ENCODE measurements at places on chromosomes 13 and 19.

DNA sequence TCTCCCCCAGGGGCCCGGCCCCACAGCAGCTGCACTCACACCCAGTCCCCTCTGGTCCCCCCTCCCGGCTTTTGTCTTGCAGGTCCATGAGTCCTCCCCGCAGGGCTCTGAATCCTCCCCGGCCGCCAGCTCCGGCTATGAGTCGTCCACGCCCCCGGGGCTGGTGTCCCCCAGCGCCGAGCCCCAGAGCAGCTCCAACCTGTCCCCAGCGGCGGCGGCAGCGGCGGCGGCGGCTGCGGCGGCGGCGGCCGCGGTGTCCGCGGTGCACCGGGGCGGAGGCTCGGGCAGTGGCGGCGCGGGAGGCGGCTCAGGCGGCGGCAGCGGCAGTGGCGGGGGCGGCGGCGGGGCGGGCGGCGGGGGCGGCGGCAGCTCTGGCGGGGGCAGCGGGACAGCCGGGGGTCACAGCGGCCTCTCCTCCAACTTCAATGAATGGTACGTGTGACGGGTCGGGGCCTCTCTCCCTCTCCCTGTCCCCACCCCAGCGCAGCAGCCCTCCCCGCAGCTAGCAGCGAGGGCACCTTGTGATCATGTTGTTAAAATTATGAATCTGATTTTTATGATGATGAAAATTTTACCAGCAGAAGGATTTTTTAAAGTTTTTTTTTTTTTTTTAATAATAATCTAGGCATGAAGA, 3.8 kb downstream of the ZIC2 start:
- DNase-seq = no peak

- DNase-seq = no peak
Measured at GRCh38 chr19:4624733-4625362, 14.5 kb upstream of the TNFAIP8L1 start.

- DNase-seq = no peak
Measured at GRCh38 chr13:101382086-101382485, 34.2 kb downstream of the NALCN start.

- peak; percentile 72 for DNase-seq
Measured at GRCh38 chr19:2327773-2328400, 499 bp downstream of the LSM7 start.

DNA sequence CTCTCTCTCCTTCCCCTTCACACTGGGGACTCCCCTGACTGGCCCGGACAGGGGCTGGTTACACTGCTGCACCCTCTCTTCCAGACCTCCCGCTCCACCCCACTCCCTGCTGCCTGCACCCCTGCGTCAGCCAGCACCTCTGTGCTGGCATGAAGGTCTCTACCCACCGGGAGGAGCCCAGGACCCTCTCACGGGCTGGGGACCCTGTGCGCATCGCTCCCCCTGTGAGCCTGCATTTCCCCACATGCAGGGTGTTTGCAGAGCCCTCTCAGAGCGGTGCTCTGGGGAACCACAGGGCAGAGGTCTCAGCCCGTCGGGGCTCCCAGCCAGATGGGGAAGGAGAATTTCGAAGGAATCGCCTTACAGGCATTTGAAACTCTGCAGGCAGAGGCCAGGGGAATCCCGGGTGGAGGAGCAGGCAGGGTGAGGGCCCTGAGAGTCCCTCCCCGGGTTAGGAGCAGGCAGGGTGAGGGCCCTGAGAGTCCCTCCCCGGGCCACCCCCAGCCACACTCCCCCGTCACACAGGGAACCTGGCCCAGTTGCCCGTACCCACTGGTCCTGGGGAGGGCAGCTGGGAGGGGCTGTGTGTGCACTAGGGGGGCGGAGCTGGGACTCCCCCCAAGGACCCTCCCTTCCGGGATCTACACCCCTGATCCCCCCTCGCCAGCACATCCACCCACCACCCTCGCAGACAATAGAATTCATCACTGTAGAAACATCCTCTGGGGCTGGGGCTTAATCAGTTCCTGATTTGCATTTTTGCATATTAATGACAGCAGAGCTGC, 16.3 kb upstream of the TCF3 start:
- no peak for DNase-seq

- no peak for DNase-seq
Measured at GRCh38 chr19:22918221-22918620, 84.8 kb downstream of the ZNF728 start.

- no peak for DNase-seq
Measured at GRCh38 chr19:16268676-16269319, 55.8 kb upstream of the KLF2 start.

DNA sequence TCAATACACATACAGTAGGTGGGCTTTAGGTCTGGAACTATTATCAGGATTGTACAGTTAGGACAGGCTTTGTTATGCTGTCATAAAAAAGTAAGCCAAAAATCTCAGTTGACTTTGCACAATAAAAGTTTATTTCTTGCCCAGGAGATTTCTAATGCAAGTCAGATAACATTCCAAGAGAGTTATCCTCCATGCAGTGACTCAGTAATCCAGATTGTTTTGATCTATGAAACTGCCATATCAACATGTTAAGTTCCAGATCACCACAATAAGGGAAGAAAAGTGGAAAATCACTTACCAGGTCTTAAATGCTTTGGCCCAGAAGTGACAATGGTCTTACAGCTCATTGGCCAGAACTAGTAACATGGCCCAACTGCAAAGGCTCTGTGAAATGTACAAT, 636.2 kb upstream of the KLF12 start:
- DNase-seq = no peak

- no peak for DNase-seq
Measured at GRCh38 chr13:62919491-62919890, 1503.8 kb upstream of the PCDH20 start.

- DNase-seq = no peak
Measured at GRCh38 chr13:99193152-99193551, 7.5 kb upstream of the UBAC2 start.

GRCh38 chr13:79585033-79585432, 104.1 kb downstream of the NDFIP2 start:
- no peak for DNase-seq

- DNase-seq = no peak
Measured at GRCh38 chr19:29625186-29625651, 19.1 kb downstream of the POP4 start.

DNA sequence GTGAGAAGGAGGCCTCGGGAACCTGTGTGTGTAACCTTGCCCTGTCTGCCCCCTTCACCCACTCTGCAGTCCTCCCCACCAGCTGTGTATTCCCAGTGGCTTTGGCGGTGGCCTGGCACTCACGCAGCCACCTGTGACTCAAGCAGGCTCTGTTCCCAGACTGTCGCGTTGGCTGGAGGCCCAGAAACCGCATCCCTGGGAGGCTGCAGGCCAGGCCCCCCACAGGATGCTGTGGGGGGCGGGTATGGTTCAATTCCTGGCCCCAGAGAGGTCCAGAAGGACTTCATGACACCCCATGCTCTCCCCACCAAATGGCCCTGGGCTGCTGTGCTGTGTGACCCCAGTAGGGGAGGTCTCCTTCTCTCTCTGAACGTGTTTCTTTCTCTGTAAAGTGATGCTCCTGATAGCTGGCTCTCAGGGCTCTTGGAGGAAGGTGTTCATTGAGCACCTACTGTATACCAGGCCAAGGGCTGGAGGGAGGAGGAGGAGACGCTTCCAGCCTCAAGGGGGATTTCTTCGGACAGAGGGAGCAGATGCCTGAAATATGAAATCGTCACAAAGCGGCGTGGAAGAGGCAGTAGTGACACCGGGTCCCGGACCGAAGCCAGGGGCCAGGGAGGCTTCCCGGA, 1.9 kb upstream of the LINGO3 start:
- DNase-seq = no peak

GRCh38 chr13:98591721-98592361, 14.9 kb upstream of the STK24 start:
- no peak for DNase-seq

DNA sequence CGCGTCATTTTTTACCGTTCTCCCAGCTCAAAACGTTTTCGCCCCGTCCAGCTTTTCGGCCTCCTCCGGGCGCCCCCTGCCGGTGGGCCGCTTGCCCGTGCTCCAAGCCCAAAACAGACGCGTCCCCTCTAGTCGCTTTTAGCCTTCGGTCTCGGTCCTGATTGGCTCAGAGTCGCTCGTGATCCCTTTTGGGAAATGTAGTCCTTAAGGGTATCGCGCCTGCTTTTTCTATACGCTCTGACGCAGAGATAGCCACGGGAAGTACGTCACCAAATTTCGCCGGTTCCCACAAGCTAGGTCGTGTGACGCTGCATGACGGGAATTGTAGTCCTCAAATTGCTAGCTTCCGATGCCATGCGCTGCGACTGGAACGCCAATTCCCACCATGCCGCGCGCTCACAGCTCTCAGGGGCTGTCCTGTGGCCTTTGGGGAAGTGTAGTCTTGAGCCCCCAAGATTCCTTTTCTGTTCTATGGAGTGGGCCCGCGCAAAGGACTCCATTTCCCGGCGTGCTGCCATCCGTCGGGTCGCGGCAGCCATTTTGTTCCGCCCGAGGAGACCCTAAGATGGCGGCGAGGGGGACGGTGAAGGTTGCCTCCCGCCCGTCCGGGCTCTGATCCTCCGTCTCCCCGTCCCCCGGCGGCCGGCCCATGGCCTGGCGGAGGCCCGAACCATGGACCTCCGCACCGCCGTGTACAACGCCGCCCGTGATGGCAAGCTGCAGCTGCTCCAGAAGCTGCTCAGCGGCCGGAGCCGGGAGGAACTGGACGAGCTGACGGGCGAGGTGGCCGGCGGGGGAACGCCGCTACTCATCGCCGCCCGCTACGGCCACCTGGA, at the start of gene FEM1A:
FEM1A (plus strand) TSS at position 552 of the 836 bp plus-strand sequence; CDS start at position 673, 121 bp downstream.
- DNase-seq = peak; percentile 99

DNA sequence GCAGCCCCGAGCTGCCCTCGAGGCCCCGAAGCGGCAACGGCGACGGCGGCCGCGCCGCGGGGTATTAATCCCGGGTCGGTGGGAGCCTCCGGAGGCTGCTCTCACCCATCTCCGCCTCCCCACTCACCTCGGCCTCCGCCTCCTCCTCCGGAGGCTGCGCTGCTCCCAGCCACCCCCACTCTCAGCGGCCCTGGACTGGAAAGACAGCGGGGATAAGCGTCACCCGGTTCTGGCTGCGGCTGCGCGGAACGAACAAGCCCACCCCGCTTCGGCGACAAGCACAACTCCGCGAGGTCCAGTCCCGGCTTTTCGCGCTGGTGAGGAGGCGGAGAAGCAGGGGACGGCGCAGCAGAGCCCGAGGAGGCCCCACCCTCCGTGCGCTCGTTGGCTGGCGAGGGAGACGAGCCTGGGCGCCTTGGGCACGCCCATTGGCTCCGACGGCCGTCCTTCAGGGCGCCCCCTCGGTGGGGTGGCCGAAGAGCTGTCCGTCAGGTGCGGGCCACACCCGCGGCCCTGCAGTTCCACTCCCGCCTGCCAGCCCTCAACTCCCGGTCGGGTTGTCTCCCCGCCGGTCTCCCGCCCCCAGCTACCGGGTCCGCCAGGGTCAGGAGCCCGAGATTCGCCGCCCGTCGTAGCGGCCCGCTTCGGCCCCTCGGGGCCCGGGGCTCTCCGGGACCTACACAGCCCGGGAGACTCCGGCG, at the start of gene ZMYM5:
ZMYM5 (minus strand) TSS at position 327 of the 701 bp plus-strand sequence. CDS start 11,469 bp downstream, outside the sequence.
- peak; percentile 97 for DNase-seq

DNA sequence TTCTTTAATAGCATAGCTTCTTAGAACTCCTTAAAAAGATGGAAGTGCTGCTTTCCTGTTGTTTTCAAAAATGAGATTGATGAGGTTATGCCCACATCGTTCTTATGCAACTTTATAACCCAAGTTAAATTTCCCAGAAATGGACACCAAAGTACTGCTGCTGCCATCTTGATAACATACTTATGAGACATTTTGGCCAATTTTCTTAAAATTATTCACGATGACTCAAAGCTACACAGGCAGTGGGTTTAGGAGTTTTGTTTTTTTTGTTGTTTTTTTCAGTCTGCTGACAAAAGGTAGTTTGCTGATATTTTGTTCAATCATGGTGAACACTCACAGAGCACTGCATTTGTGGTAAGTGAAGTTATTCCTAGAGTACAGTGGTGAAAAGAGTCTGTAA, 54.9 kb upstream of the RFC3 start:
- DNase-seq = no peak

DNA sequence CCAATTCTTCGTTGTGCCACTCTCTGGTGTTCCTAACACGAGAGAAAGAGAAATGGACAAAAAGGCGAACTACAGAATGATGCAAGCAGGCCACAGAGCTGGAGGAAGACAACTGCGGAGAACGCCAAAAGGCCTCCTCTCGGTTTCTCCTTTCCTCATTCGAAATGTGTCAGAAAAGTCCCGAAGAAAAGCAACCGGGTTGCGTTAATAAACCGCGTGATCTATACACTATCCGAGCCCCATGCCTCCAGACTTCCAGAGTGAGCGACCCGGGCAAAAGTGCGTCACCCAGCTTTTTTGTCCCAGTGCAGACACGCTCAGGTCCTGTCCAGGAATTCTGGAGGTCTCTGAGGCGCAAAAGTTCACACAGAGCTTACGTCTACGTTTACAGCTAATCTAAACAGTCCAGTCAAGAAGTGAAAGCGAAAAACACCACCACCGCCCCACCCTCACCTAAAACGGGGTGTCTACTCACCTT, 413 bp downstream of the N4BP2L2 start:
- peak; percentile 78 for DNase-seq

DNA sequence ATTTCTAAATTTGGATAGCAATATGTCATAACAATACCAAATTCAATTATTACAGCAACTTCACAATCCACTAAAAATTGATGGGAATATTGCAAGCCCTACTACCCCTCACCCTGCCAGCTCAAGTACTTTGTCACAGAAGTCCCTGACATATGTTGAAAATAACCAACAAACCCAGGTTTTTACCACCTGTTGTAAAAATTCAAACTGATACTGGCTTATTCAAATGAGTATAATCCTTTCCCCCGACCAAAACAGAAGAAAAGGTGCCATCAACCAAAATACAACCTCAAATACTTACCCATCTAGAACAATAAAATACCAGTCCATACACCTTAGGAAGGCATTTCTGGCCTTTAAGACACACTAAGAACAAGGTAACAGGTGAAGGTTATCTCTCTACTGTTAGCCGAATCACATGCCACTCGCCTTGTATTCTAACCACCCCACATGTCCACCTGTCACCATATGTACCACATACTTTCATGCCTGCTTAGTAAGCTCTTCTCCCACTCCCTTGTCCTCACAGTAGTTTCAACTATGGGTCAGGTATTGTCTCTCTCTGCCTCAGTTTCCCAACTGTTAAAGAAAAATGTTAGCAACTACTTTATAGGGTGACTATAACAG, 53.1 kb downstream of the USP12 start:
- DNase-seq = no peak

Measured in activated CD8-positive, alpha-beta memory T cell treated with anti-CD3 and anti-CD28 coated beads, Interleukin-2, amount 50 U/mL, for 48 hours (primary cell).